Hindlimb muscle (tissue), 1 donor: ENCODE measurements at places on chromosomes 6 and 20.

- DNase-seq = no peak
Measured at GRCh38 chr6:139940741-139941729, 566.6 kb upstream of the CITED2 start.

DNA sequence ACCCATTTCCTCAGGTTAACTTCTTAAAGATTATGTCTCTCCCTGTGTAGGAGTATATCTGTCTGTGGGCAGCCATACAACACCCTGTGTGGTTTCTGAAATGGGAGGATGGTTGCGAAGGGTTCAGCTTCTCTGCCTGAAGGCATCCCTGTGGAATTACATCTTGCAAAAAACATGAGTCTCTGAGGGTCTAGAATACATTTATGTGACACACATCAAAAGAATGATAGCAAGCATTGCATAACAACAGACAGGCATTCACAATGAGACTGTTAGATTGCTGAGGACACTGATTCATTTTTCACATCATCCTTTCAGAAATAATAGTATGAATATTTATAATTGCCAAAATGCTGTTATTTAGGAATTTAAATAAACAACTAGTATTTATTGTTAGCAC lies 670.9 kb downstream of the HTR1B start:
- no peak for DNase-seq

- DNase-seq = peak; percentile 75
Measured at GRCh38 chr20:34872622-34873224, at the start of gene GGT7. GGT7 (minus strand) TSS chr20:34872856; CDS start chr20:34872815, 41 bp downstream.

DNA sequence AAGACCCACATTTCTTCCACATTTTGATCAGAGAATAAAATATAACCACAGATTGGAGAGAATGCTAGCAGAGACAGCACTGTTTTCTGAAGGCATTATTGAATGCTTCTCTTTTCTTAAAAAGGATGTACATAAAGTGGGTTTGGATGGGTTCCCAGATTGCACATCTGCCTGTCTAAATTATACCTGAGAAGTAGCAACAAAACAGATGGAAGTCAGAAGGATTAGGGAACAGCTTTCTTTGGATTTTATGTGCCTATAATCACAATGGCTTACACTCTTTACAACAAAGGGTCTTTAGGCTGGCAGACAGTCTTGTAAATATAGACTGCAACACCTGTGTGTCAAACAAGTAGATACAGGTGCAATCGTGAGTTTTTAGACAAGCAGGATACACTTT lies 622.2 kb upstream of the MANEA start:
- DNase-seq = no peak

GRCh38 chr6:166410426-166410935 lies 27.7 kb upstream of the MPC1 start:
- no peak for DNase-seq

- no peak for DNase-seq
Measured at GRCh38 chr20:4060856-4061695, 45.7 kb upstream of the RNF24 start.

GRCh38 chr6:71414486-71414885 lies 125.9 kb downstream of the OGFRL1 start:
- DNase-seq = no peak

DNA sequence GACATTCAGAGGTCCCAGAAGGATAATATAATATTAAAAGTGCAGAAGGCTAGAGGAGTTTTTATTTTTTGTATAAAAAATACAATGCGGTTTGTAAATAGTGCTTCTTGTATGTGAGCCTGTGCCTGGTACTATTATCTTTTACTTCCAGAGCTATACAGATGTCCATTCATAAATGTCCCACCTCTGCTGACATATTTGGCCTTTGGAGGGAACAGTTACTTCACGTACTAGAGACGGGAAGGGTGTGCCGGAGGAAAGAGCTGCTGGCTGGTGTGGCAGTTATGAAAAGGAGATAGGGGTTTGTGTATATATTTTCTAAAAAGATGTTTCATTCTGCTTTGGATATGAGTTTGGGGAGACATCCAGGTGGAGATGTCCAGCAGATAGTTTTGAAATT lies 8.8 kb downstream of the CD109 start:
- DNase-seq = no peak

DNA sequence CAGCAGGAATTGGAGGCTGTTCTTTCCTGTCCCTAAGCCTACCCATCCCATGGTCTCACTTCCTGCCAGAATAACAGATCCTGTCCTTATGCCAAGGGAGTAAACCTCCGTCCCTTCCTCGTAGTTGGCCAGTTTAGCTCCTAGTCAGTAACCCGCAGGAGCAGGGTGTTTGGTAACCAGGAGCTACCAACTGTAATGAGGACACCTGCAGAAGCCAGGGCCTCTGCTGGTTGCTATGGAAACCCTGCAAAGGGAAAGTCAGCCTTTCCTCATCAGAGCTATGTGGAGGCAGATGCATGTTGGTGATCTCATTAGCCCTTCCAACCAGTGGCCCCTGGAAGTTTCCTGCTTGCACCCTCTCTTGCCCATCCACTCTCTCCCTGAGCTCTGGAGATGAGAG lies 368.2 kb upstream of the SULF2 start:
- peak; percentile 40 for DNase-seq

- no peak for DNase-seq
Measured at GRCh38 chr20:57987659-57988058, 240.8 kb downstream of the ANKRD60 start.

- peak; percentile 59 for DNase-seq
Measured at GRCh38 chr6:36839749-36840431, 646 bp upstream of the CPNE5 start.

DNA sequence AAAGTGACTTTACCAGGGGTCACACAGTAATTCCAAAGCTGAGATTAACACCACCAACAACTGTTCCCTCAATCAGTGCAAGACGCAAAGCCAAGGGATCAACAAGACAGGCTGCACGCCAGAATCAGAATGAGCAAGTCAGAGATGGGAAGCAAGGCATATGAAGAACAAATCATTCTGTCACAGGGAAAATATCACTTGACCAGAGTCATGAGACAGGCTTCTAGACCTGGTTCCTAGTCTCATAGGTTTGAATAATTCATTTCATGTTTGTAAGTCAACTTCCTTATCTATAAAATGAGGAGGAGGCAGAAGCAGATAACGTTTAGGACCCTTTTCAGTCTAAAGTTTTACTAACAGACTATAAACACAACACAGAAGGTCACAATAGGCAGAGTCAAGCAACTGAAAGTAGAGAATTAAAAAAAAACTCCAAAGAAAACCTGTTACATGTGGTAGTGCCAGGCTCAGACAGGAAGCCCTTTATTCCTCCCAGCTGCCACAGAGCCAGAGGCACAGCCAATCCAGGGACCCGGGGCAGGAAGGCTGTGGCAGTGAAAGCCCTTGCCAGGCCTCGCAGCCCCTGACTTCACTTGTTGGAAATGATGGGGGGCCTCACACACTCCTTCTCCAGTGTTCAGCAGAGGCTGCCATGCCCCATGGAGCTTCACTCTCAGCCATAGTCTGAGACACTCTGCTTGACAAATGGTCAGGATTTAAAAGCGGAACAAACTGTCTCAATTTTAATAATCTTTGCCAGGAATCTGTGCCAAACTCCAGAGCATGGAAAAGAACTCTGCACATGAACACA lies 29.2 kb upstream of the DST start:
- DNase-seq = peak; percentile 74

GRCh38 chr20:63708301-63709148 lies 686 bp downstream of the ZGPAT start:
- DNase-seq = no peak

DNA sequence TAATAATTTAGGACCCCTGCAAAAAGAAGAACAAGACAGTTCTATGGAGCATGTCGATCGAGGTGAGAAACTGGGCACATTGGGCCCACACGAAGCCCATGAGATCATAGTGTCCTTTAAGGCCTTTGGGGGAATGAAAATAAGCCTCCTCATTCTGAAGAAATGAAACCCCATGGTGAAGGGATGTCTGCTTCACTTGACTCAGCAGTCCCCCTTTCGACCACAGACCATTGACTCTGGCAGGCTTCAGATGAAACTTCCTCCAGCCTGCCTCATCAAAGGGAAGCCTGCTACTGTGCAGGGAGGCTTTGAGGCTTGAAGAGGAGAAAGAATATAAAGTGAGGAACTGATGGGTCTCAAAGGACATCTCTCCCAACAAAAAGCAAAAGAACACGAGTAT lies 144.2 kb upstream of the FBXL4 start:
- no peak for DNase-seq

DNA sequence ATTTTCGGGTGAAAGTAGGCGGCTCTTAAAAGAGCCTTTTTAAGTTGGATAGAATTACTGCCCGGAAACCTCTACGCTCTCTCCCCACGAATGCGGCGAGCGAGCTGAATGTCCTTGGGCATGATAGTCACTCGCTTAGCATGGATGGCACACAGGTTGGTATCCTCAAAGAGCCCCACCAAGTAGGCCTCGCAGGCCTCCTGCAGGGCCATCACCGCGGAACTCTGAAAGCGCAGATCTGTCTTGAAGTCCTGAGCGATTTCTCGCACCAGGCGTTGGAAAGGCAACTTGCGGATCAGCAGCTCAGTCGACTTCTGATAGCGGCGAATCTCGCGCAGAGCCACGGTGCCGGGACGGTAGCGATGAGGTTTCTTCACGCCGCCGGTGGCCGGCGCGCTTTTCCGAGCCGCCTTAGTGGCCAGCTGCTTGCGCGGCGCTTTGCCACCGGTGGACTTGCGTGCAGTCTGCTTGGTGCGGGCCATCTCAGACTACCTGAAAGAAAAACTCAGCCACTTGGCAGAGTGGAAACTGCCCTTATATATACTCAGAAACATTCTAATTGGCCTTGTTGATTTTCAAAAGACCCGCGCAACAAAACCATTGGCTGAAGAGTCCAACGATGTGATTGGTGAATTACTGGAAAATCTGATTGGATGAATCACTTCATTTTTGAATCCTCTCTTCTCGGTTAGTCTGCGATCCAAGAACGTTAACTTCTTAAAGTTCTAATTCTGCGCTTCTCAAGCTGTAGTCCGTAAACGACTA lies 93.9 kb upstream of the BTN3A2 start:
- DNase-seq = peak; percentile 87

- no peak for DNase-seq
Measured at GRCh38 chr6:42239333-42239732, 21.7 kb upstream of the MRPS10 start.

DNA sequence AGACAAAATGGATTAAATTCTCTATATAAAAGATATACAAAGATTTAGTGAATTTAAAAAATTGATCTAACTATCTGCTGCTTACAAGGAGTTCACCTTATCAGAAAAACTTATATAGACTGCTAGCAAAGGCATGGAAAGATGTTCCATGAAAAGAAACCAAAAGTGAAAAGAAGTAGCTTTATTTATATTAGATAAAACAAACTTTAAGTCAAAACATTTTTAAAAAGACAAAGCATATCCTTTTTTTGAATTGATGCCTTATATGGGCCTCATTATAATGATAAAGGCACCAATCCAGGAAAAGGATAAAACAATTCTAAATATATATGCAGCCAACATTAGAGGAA lies 334.2 kb downstream of the MEI4 start:
- DNase-seq = no peak

GRCh38 chr6:149855741-149856140 lies 8.4 kb downstream of the LRP11 start:
- DNase-seq = no peak

DNA sequence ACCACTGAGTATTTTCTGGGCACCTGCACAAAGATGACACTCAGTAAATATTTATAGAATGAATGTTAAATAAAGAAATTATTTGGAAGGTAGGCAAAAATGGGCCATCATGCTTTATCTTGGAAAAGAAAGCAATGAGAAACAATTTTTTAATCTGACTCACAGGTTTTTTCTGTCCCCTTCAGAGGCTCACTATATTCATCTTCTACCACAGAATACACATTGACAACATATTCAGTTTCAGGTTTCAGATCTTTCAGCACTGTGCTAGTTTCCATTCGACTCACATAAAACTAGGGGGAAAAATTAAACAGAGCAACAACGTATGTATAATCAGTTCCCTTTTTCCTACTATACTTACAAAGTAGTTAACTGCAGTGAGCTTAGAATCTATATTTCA lies 58.3 kb downstream of the COL12A1 start:
- no peak for DNase-seq

DNA sequence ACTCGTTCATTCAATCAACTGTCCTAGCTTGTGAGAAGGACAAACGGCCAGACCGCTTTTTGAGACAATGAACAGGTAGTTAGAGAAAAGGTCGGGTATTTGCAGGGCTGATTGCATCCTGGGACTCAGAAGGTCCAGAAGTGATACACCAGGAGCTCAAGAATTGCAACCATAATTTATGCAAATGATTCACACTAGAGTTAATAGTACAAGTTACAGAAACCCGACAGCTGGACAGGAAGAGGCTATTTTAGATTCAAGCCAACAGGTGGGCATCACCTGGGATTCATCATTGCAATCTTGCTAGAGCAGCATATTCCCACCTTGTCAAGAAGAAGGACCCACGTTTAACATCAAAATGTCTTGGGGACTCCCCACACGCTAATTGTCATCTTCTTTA lies 83.5 kb downstream of the TNFAIP3 start:
- DNase-seq = no peak

DNA sequence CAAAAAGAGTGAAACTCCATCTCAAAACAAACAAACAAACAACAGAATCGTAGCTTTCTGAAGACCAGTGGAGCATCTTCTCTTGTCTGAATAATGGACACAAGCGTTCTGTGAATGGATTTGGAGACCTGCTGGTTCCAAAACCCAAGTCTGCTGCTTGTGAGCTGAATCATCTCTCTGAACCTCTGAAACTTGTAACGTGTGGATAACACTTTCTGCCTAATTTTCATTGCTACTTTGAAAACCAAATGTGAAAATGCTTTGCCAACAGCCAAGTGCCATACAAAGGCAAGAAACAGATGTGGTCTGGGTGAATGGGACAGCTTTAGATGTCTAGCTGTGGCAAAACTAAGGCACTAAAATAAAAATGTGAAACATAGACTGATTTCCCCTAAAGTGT lies 44.3 kb downstream of the PHACTR1 start:
- no peak for DNase-seq

DNA sequence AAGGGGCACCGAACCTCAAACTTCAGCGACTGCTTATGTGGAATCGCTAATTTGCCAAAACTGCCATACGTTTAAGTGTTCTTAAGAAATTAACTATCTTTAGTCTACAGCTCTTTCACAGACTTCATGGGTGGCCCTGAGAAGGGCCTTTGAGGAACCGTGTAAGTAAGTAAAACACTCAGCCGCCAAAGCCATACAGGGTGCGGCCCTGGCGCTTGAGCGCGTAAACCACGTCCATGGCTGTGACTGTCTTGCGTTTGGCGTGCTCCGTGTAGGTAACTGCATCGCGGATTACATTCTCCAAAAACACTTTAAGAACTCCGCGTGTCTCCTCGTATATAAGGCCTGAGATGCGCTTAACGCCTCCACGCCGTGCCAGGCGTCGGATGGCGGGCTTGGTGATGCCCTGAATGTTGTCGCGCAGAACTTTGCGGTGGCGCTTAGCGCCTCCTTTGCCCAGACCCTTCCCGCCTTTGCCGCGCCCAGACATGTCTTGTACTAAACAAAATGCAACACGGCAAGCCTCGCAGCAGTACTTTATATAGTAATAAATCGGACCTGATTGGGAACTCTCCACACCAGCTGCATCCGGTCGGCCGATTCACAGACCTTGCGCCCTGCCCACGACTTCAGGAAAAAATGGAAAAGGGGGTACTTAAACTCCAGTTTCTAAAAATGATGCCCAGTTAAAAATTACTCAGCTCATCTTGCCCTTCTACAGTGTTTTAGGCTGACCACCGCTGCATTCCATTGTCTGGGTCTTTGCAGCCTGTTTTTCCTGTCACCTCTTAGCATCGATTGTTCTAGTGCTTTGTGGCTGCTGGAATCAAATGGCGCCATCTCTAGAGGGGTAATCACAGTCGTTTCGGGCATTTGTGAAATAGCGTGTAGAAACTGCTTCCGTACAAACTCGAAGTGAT lies 38.9 kb downstream of the OR2B2 start:
- DNase-seq = peak; percentile 89
